HepG2 (cell line): ENCODE measurements at places on chromosomes 11 and 22.

- no peak for DNase-seq
These were observed 123.0 kb downstream of the CSNK2A3 start for GRCh38 chr11:11230087-11230486.

GRCh38 chr11:129803533-129803932, 12.1 kb upstream of the TMEM45B start:
- no peak for DNase-seq

DNA sequence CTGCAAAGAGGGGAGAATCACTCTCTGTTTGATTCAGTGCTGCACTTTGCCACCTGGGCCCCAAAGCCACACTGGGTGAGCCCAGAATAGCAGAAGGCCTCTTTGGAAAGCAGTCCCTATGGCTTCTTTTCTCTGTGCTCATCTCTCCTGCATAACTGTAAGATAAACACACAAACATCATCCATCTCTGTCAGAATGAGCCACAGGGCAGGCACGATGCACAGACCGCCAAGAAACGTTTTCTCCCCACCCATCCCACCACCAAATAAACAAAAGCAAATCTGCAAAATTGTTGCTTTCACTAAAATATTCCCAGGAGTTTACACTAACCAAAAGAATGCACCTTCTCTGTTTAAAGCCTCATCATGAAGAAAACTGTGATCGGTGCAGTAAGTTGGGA, 196.4 kb upstream of the POU2AF2 start:
- no peak for DNase-seq

- peak; percentile 46 for DNase-seq
These were observed 607 bp downstream of the CCDC82 start for GRCh38 chr11:96388891-96389719.

DNA sequence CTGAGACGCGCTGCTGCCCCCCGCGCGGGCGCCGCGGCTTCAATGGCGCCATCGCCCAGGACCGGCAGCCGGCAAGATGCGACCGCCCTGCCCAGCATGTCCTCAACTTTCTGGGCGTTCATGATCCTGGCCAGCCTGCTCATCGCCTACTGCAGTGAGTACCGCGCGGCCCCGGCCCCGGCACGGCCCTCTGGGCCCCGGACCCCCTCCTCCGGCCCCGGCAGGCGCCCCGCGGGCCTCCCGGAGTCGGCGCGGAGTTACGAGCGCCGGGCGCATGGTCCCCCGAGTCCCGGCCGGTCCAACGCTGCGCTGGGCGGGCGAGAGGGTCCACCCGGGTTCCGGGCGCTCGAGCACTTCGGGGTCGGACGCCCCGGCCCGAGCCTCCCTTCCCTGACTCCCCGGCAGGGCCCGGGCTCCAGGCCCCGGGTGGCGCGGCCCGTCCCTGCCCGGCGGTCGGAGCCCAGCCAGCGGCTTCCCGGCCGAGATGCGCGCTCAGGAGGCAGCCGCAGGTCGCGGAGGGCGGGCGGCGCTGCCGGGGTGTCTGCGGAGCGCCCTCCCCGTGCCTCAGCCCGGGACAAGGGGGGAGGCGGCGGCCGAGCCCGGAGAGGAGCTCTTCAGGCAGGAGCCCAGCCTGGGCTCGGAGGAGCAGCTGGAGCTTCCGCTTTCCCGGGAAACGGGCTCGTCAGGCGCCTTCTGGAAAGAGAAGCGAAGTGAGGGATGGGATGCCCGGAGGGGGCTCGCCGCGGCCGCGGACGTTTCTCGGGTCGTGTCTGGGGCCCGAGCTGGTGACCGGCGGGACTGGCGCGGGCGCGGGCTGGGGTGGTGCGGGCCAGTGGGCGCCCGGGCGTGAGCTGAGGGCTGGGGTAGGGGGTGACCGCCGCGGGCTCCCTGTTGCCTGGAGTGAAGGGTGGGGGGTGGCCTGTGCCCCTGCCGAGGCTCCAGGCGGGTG, 1337.8 kb downstream of the BRD1 start:
- DNase-seq = no peak

GRCh38 chr11:127233998-127234397, 233.4 kb upstream of the KIRREL3 start:
- no peak for DNase-seq
